SHP77 (cell line): ENCODE measurements at places on chromosomes 11 and 22.

DNA sequence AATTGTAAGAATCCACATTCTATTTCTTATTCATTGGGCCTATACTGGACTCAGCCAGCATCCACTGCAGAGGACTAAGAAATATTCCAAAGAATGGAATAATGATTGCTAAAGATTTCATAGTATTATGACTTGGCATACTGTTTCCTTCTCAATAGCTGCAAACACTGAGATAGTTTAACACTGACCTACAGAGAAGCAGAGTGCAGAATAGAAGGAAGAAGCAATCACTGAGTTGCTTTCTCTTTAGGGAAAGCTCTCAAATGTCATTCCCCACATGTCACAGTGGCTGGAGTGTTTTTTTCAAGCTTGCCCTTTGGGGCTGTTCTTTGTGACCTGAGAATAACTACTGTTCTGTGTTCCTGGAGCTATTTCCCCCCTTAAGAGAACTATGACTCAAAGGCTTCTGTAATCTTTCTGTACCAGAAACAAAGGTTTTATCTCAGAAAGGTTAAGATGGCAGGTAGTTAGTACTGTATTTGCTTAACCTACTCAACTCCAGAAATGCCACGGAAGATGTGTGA lies 243.6 kb upstream of the LUZP2 start:
- no peak for DNase-seq

DNA sequence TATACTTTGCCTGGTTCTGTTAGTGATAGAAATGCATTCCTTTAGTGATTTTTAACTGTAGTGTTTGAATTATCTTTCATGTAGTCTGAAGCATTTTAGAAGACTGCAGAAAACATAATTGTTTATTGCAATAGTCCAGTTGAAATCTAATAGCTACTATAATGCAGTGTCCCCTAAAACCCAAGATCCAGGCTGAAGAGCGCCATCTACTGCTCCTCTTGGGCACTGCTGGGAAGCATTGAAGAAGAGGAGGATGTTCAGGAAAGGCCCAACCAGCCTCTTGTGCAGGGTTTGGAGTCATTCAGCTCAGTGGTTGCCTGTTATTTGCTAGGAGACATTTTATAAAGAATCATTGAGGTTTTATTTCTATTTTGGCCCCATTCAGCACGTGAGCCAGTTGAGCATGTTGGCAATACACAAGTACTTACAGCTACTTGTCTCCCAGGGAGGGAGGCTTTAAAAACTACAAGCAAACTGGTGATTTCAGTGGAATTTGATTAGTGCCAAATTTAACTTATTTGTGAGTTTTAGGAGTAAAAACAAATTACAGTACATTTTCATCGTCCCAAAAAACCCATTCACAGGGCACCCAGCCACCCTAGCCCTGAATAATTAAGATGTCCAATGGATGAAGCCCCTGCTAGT lies 74.9 kb upstream of the HORMAD2 start:
- peak; percentile 39 for DNase-seq

- DNase-seq, result no peak
These were observed 322.2 kb downstream of the BRD1 start for GRCh38 chr22:49505337-49506009.

GRCh38 chr11:125315079-125315740 lies 150.7 kb downstream of the PKNOX2 start:
- peak; percentile 69 for DNase-seq

DNA sequence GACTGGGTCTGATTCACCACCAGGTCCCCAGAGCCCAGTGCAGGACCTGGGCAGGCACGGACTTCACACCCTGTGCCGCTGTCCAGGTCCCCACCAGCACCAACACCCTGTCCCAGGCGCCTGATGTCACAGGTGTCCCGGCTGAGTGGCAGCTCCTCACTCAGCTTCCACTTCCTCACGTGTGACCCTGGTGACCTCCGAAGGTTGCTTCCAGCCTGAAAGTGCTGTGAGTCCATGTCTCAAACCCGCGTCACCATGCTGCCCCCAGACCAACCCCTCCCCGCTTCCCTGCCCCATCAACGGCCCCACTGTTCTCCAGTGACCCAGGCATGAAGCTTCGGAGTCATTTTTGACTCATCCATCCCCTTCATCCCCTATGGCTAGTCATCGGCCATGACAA lies 25.7 kb upstream of the PICK1 start:
- no peak for DNase-seq

DNA sequence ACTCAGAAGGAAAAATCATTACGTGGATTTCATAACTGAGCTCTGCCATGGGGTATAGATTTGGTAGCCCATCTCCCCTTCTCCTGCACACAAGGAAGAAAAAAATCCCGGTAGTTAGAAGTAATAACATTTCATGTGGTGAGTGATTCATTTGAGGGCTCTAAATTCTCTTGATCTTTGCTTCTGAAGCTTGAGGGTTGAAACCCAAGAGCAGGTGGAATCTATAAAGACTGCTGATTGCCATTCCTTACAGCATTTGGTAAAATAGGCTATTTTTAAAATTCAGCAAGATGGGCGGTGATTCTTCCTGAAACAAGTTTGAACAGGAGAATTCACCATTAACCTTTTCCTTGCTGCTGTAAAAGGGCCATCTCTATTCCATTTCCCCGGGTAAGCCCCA lies 266.1 kb downstream of the CADM1 start:
- no peak for DNase-seq

GRCh38 chr11:121588747-121589146 lies 136.0 kb upstream of the SORL1-AS1 start:
- no peak for DNase-seq

DNA sequence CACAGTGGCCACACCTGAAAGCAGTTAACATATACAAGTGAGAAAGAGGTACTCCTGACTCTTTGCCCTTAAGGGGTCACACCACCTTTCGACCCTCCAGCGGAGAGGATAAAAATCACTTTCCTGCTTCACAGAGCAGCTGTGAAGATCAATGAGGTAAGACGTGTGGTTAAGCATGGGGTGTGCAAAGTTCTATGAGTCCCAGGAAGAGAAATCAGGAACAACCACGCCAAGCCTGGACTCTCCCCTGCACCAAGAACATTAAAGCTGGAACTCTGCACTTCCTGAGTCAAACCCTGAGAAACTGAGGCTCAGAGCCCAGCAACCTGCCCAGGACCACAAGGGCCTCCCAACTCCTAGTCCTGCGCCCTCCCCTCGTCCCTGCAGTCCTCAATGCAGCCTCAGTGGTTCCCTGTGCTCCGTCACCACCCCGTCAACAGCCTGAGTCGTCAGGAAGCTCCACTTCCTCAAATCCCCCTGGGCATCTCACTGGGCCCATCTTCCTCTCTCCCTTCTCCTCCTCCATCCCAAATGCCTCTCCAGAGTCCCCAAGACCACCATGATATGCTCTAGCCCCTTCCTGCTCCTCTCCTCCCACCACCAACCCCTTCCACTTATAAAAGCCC lies 17.7 kb downstream of the TNKS1BP1 start:
- no peak for DNase-seq

DNA sequence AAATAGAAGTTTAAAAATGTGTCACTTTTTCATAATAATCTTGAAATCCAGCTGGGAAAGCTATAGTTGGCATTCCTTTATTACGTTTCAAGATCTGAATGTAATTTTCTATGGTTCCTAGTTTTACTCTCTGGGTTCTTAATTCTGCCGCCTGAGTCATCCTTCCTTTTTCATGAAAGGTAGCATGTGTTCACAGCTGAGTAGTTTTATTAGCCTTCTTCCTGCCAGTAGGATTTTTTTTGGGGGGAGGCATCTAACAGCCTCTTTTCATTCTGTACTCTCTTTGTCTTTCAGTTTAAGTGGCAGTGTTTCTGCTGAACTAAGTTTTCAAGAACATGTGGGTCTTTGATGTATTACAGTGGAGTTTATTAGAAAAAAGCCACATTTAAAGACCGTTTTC lies 36.5 kb downstream of the OR2AG2 start:
- no peak for DNase-seq

- peak; percentile 84 for DNase-seq
These were observed 53.2 kb upstream of the CDON start for GRCh38 chr11:126115816-126116331.

DNA sequence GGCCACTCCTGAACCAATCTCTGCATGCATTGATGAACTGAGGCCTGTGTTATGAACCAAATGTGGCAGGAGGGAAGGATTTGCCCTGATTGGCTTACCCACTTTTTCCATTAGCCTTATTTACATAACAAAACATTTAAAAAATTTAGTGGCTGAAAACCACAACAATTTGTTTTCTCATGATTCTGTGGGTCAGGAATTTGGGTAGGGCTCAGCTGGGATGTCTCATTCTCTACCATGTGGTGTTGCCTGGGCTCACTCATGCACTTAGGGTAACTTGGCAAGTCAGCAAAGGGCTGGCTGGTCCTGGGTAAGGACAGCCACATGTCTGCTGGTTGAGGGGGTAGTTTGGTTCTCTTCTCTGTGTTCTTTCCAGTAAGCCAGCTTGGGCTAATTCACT lies 35.1 kb upstream of the CYP2R1 start:
- no peak for DNase-seq

GRCh38 chr11:26710489-26710888 lies 11.4 kb downstream of the SLC5A12 start:
- DNase-seq, result no peak

GRCh38 chr22:37007651-37008050 lies 11.6 kb downstream of the TST start:
- DNase-seq, result no peak

DNA sequence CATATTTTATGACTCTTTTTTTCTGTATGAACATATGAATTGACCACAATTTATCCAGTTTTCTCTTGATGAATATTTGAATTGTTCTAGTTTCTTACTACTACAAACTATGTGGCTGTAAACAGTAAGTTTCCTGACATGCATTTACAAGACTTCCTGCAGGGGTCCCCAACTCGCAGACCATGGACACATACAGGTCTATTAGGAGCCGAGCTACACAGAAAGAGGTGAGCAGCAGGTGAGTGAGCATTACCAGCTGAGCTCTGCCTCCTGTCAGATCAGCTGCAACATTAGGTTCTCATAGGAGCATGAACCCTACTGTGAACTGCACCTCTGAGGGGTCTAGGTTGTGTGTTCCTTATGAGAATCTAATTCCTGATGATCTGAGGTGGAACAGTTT lies 379.4 kb downstream of the DYNC2H1 start:
- no peak for DNase-seq

- no peak for DNase-seq
These were observed 30.2 kb upstream of the CFAP300 start for GRCh38 chr11:102017026-102017425.

DNA sequence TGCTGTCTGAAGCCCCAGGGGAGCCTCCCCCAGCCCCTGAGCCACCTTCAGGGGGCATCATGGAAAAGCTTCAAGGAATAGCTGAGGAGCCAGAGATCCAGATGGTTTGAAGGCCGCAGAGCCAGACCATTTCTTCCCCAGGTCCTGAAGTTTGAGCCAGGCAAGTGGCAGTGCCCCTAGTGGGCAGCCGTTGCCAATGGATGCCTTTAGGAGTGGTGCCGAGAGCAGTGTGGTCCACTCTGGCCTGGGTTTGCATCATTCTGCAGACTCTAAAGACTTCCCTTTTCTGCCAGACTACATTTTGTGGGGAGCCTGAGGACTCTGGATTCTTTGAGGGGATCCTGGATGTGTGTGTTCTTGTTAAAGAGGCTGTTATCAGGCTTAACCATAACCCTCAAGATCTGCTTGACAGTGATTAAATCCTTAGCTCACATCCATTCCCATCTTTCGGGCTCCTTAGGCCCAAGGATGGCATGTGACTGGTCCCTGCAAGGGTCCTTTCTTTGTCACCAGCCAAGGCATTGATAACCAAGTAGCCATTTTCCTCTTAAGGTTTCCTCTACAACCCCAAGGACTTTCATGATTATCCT lies 13.1 kb downstream of the HINFP start:
- no peak for DNase-seq

- no peak for DNase-seq
These were observed 567.6 kb downstream of the BRD1 start for GRCh38 chr22:49259839-49260615.

GRCh38 chr22:48630433-48630754 lies 1197.3 kb downstream of the BRD1 start:
- DNase-seq, result no peak

DNA sequence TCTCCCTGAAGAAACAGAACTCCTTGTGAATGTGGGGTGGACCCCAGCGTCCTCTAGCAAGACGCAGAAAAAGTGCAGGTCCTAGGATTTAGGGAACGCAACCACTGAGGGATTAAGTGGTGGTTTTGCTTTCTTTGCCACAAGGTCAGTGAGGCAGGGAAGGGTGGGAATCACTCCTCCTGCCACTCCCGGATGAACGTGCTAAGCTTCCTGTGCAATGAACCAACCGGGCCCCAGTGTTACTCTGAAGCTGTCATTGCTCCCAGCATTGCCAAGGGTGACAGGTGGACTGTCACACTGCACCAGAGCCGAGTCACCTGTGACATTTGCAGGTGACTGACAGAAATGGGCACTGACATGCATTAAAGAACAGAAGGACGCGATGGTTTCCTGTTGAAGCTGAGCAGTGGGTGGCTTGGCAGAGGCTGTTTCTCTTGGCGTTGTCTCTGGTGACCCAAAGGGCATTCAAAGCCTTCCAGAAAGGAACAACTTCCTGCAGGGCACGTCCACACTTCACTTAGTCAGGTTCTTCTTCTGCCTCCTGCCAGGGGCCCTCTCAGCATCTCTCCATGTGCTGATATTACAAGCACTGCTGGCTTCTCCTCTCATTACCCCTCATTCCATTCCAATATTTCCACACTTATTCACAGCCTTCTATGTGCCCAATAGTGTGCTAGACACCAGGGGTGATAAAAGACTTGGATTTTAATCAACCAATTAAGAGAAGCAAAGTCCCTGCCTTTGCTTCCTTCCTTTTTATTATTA lies 9.7 kb downstream of the KIRREL3 start:
- no peak for DNase-seq
